ENCODE measurements at places on chromosomes 3 and 15. TPM values are rescaled to one million over a fixed set of nuclear protein-coding genes. Genes with fewer than 3 reads are reported as not detected.

DNA sequence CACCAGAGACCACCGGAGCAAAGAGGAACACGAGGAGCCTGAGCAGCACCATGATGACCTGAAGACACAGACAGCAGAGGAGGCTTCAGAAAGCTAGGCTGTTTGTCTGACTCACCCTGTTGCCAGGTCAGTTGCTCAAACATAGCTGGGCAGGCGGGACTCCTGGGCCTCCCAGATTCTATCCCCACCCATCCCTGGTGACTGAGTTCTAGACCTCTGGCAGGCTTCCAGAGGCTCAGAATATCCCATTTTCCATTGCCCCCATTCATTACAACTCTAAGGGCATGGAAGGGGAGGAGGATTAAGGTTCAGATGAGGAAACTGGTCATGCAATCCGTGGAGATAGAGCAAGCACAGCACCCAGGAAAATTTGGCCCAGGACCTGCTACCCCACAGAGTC is at the start of gene CDHR4:
CDHR4 (minus strand) TSS at position 113 of the 400 bp plus-strand sequence; CDS start at position 52, 61 bp downstream.
- peaks cover 26% of the 10 kb centered on the region for H3K4me1 ChIP-seq
- peaks cover 2% of the 10 kb centered on the region for H3K27me3 ChIP-seq
- H3K27ac ChIP-seq, result no peak within 1 kb of the TSS
- no peak for DNase-seq
- H3K4me3 ChIP-seq, result no peak within 1 kb of the TSS

DNA sequence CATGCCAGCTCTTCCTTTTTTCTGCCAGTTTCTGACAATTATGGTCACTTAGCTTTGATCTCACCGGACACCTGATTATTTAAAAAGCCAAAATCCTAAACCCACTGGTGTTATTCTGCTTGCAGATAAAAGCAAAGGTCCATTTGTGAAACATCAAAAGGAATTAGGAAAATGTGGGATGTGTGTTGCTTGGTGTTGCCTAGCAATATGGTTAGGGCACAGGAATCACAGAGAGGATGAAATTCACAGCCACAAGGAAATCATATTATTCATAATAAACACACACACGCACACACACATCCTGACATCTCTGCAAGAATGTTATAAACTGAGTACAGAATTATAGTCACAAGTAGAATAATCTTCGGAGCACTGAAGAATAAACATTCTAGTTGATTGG is 89.3 kb upstream of the BHLHE40 start:
- H3K36me3 ChIP-seq, result no peaks in the 10 kb centered on the region
- H3K4me1 ChIP-seq, result peaks cover 16% of the 10 kb centered on the region
- no peaks in the 10 kb centered on the region for H3K27me3 ChIP-seq
- no peak for DNase-seq
- no peak overlapping the region for H3K4me3 ChIP-seq
- H3K27ac ChIP-seq, result no peak overlapping the region

- no peak overlapping the region for H3K27ac ChIP-seq
- no peak overlapping the region for H3K4me3 ChIP-seq
- H3K4me1 ChIP-seq, result no peaks in the 10 kb centered on the region
- H3K27me3 ChIP-seq, result peaks cover 25% of the 10 kb centered on the region
- H3K36me3 ChIP-seq, result no peaks in the 10 kb centered on the region
Measured at GRCh38 chr3:117856354-117856753, 1146.8 kb downstream of the TUSC7 start.

GRCh38 chr3:52237657-52238172 is 1.2 kb downstream of the TWF2 start:
- H3K4me3 ChIP-seq, result peak overlapping the region; percentile 84
- no peaks in the 10 kb centered on the region for H3K27me3 ChIP-seq
- H3K36me3 ChIP-seq, result peaks cover 8% of the 10 kb centered on the region
- H3K27ac ChIP-seq, result peak overlapping the region; percentile 93

DNA sequence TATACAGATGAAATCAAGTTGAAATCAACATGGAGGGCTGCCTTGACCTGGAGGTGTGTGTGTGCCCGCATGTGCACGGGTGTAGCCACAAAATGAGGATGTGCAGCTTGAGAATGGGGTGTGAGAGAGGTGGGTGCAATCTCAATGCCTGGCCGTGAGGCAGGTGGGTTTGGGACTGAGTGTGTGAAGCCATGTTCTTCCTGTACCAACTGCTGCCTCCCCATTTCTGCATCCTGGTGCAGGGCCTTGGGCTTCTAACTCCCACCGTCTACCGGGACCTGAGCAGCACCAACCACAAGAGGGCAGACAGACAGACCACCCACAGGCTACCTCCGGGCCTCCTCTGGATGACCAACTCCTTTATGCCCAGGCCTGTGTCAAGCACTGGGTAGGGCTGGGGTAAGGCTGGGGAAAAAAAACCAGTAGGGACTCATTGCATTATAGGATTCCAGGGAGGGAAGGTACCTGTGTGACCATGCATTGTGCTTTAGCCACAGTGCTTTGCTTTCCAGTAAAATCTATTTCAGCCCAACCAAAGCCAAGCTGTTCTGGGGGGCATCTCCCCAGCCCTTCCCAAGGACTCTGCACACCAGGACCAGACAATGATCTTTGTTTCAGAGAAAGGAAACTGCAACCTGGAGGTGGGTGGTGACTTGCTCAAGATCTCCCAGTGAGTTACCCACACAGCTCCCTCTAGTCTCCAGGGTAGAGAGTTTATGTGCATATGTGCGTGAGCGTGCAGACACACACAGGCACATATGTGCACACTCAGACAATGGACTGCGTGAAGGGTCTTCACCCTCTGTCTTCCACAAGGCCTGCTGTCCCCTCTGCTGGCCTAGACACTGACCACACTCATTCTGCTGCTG is 162.2 kb upstream of the TLE3 start:
- H3K27ac ChIP-seq, result no peak overlapping the region
- peaks cover 39% of the 10 kb centered on the region for H3K27me3 ChIP-seq
- no peak overlapping the region for H3K4me3 ChIP-seq
- H3K36me3 ChIP-seq, result no peaks in the 10 kb centered on the region

DNA sequence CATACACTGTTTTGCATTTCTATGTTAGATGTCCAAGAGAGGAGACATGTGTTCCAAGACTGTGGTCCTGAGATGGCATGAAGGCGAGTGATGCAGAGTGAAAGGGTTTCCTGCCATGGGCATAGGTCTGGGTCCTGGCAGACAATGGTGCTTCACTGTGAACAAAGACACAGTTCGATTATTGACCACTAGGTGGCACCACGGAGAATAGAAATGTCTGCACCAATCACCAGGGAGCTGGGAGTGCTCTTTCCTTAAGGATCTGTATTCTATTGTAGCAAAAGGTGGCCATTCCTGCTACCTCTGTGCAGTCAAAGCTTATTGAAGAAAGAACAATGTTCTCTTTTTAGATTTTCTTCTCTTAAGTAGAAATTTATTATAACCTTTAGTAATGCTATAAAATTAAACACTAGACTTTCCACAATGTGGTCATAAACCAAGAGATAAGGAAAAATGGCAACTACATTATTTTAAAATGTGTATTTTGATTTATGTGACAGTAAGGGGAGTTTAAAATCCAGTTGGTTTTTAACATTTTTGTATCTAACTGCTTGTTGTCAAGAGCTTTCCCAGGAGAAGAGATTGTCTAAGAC is 88.7 kb downstream of the GABRG3 start:
- H3K36me3 ChIP-seq, result no peaks in the 10 kb centered on the region
- H3K4me1 ChIP-seq, result peaks cover 4% of the 10 kb centered on the region
- H3K4me3 ChIP-seq, result no peak overlapping the region
- no peak overlapping the region for H3K27ac ChIP-seq
- no peaks in the 10 kb centered on the region for H3K27me3 ChIP-seq
- no peak for DNase-seq

GRCh38 chr3:31802981-31803740 is 177.9 kb downstream of the OSBPL10 start:
- H3K36me3 ChIP-seq, result no peaks in the 10 kb centered on the region
- no peak overlapping the region for H3K27ac ChIP-seq
- no peak overlapping the region for H3K4me3 ChIP-seq

GRCh38 chr3:98982351-98982750 is 80.9 kb upstream of the DCBLD2 start:
- H3K4me3 ChIP-seq, result no peak overlapping the region
- no peak overlapping the region for H3K27ac ChIP-seq
- H3K36me3 ChIP-seq, result no peaks in the 10 kb centered on the region
- no peak for DNase-seq
- no peaks in the 10 kb centered on the region for H3K27me3 ChIP-seq

- peaks cover 6% of the 10 kb centered on the region for H3K4me1 ChIP-seq
- no peak overlapping the region for H3K4me3 ChIP-seq
- H3K27ac ChIP-seq, result no peak overlapping the region
- H3K36me3 ChIP-seq, result no peaks in the 10 kb centered on the region
- no peak for DNase-seq
- H3K27me3 ChIP-seq, result peaks cover 6% of the 10 kb centered on the region
Measured at GRCh38 chr3:76866729-76867408, 173.0 kb upstream of the ROBO2 start.

DNA sequence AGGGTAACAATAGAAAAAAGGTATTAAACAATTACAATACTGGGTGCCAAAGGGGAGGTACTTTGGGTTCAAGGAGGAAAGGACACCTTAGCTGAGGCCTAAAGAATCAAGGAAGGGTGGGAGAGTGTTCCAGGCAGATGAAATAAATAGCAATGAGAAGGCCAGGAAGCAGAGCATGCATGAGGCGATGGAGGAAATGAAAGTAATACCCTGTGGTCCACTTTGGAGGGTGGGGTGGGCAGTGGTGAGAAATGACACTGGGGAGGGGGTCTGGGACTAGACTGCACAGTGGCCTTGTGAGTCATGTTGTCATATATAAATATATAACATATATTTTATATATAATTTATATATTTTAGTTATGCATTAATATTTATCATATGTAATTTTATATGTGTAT is 55.9 kb downstream of the BHLHE40 start:
- no peaks in the 10 kb centered on the region for H3K4me1 ChIP-seq
- no peak for DNase-seq
- no peaks in the 10 kb centered on the region for H3K36me3 ChIP-seq
- no peak overlapping the region for H3K27ac ChIP-seq

DNA sequence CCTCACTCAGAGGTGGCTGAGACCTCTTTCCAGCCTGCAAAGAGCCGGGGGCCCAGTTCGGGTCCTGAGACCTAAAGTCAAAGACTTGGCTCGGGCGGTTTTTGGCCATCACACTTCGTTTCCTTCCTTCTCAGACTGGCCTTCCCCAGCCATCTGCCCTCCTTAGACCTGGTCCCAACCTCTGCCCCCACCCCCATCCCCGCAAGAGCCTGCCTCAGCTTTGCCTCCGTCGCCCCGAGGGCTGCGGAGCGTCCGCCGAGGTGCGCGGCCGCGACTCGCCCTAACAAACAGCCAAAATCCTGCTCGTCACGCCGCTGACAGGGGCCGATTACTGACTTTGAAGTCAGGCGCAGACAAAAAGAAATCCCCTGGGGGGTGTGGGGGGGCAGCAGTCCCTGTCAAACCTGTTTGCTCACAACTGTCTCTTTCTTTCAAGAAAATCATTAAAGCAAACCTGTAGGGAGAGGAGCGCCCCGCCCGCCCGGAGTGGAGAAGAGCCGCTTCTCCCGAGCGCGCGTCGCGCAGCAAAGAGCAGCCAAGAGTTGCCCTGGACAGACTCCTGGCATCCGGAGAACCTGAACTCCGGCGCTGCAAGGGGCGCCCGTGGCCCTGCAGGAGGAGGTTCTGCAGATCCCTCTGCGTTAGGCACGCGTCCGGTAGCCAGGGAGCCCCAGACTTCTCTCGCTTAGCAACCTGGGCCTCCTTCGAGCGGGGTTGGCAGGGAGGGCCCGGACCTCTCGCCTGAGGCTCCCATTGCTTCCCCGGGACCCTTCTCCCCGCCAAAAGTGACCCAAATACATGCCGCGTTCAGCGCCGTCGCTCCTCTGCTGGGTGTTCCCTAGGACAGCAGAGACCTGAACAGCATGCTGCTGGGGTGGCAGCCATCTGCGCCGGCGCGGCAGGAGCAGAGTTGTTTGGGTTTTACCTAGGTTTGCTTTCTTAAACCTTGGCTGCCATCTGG is 4.5 kb downstream of the SOX14 start:
- DNase-seq, result peak; percentile 80
- no peak overlapping the region for H3K27ac ChIP-seq
- no peaks in the 10 kb centered on the region for H3K36me3 ChIP-seq
- peak overlapping the region; percentile 42 for H3K4me3 ChIP-seq
- H3K4me1 ChIP-seq, result peaks cover 37% of the 10 kb centered on the region
- H3K27me3 ChIP-seq, result peaks cover 89% of the 10 kb centered on the region

- DNase-seq, result no peak
- peaks cover 23% of the 10 kb centered on the region for H3K4me1 ChIP-seq
- peaks cover 11% of the 10 kb centered on the region for H3K36me3 ChIP-seq
- no peak overlapping the region for H3K4me3 ChIP-seq
- no peak overlapping the region for H3K27ac ChIP-seq
- no peaks in the 10 kb centered on the region for H3K27me3 ChIP-seq
Measured at GRCh38 chr15:65094294-65094995, 17.9 kb downstream of the KBTBD13 start.

GRCh38 chr3:46998121-46998851 is 18.8 kb downstream of the NBEAL2 start:
- no peak overlapping the region for H3K4me3 ChIP-seq
- H3K4me1 ChIP-seq, result no peaks in the 10 kb centered on the region
- DNase-seq, result peak; percentile 87
- H3K27ac ChIP-seq, result no peak overlapping the region

DNA sequence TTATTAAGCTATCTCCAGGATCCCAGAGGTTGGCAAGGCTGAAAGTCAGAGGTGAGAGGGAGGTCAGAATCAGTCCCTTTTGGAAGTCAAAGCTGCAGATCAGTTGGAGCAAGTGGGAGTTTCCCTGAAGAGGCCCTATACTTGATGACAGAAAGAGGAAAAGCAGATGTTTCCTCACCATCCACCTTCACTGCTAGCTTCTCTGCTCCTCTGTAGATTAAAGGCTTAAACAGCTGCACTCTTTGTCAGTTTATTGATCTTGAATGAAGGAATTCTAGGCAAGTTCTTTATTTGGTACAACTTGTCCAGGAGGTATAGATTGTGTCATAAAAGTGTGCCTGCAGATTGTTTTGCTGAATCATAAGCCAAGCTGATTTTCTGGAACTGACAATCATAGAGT is 408.2 kb upstream of the TGFBR2 start:
- H3K4me3 ChIP-seq, result no peak overlapping the region
- no peak for DNase-seq
- no peak overlapping the region for H3K27ac ChIP-seq
- no peaks in the 10 kb centered on the region for H3K36me3 ChIP-seq
- H3K4me1 ChIP-seq, result peaks cover 10% of the 10 kb centered on the region
- no peaks in the 10 kb centered on the region for H3K27me3 ChIP-seq

- no peak overlapping the region for H3K27ac ChIP-seq
- no peaks in the 10 kb centered on the region for H3K27me3 ChIP-seq
- peaks cover 10% of the 10 kb centered on the region for H3K4me1 ChIP-seq
- H3K4me3 ChIP-seq, result no peak overlapping the region
Measured at GRCh38 chr3:168608926-168609325, 513.2 kb upstream of the GOLIM4 start.

GRCh38 chr3:104582092-104582491 is 784.6 kb upstream of the ALCAM start:
- DNase-seq, result no peak
- H3K27me3 ChIP-seq, result no peaks in the 10 kb centered on the region
- H3K27ac ChIP-seq, result no peak overlapping the region
- peaks cover 7% of the 10 kb centered on the region for H3K36me3 ChIP-seq
- no peak overlapping the region for H3K4me3 ChIP-seq

LRRK1 gene
- total RNA-seq, result 11.3 TPM

TMC3 gene
- not detected for total RNA-seq

TIMMDC1 gene
- 112 TPM for total RNA-seq

COL6A5 gene
- not detected for total RNA-seq

PDZRN3 gene
- total RNA-seq, result 20.0 TPM

RPL35A gene
- total RNA-seq, result 675 TPM

XCR1 gene
- total RNA-seq, result not detected

MYL3 gene
- total RNA-seq, result 0.82 TPM

SYNPR gene
- total RNA-seq, result not detected

C3orf33 gene
- total RNA-seq, result 4.7 TPM

IL17RE gene
- total RNA-seq, result 1.6 TPM

PLSCR2 gene
- total RNA-seq, result not detected

UPK1B gene
- total RNA-seq, result not detected

ZIC1 gene
- total RNA-seq, result 57.3 TPM
